ENCODE measurements at places on chromosomes 6 and 20.

DNA sequence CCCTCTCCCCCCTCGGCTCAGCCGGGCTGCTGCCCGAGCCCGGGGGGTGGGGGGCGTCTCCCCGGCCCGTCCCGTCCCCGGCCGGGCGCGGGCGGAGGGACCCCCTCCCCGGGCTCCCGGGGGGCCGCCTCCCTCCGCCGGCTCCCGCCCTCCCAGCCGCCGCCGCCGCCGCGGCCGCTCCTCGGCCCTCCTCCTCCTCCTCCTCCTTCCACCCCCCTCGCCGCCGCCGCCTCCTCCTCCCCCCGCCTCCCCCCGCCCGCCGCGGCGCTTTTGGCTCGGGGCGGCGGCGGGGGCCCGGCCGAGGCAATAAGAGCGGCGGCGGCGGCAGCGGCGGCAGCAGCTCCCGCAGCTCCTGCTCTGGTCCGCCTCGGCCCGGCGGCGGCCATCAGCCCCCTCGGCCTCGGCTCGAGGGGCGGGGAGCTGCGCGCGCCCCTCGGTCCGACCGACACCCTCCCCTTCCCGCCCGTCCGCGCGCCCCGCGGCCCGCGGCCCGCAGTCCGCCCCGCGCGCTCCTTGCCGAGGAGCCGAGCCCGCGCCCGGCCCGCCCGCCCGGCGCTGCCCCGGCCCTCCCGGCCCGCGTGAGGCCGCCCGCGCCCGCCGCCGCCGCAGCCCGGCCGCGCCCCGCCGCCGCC, 38.7 kb downstream of the GNAS start:
- peak; percentile 87 for DNase-seq

DNA sequence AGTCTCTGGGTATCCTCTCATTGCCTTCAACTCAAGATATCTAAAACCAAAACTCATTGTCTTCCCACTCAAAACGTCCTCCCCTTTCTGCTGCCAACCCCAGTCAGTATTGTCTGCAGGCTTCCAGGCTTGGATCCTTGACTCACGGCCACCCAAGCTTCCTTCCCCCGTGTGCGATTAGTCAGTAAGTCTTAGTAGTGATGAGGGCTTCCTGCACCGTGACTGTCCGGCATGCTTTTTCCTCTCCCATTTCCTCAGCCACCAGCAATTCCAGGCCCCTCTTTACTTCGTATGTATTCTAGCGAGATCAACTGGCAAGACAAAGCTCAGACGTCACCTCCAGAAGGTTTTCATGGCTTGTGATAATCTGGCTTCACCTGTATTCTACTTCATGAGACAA, 88.6 kb upstream of the DUSP22 start:
- no peak for DNase-seq

DNA sequence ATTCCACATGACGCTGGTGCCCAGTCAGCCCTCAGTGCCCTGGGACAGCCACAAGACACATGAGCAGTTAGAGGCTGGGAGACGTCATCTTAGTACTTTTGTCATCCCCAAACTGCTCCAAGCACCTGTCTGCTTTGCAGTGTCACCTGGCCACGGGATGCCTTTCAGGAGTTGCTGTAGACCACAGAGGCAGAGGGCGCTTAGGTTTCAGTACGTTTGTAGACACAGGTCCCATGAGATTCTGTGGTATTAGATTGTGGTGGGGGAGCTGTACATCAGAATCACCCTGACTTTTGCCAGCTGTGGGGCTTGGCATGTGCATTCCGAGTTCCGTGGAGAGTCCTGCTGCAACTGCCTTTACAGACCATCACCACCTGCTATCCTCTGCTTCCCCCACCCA, 16.7 kb downstream of the MAVS start:
- no peak for DNase-seq

GRCh38 chr20:53786445-53787267, 193.0 kb upstream of the ZNF217 start:
- no peak for DNase-seq

DNA sequence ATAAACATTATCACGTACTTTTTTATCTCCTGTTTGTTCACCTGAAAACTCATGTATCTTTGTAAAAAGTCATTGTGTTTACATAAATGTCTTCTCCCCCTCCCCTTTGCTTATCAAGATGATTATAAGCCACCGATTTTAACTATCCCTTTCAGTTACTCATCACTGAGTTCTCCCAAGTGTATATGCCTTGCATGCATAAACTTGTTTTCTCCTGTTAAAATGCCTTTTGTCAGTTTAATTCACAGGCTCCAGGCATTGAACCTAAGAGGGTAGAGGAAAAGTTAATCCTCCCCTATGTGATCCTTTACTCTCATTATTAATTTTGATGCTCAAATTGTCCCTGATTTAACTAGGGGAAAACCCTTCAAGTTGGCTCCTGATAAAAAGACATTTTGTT, 24.2 kb downstream of the ANKEF1 start:
- no peak for DNase-seq

DNA sequence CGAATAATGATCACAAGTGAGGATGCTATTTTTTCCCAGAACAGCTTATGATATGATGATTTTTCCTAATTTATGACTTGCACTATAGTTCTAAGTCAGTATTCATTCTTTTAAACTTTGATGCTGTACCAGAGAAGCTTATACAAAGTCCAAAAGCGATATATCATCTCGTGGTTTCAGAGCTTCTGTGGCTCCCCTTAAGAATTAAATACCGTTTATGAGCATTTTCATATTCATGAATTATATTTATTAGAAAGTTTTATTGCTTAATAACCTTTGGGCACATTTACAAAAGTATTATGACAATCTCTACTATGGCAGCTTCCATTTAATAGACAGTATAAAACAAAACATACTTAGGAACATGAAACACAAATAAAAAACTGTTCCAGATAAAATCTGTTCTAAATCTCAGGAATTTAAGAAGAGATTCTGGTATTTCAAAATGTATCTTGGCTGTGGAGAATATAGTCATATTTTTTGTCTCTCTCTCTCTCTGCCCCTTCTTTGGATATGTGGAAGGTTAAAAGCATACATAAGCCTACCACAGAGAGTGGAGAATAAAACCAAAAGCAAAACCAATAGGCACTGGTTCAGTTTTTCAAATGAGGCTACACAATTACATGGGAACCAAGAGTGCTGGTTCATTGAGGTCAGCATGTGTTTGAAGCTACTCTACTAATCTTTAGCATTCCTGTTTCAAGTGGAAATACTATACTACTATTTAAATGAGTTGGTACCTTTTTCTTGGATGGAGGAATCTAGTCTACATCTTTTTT, 884.5 kb upstream of the GJE1 start:
- no peak for DNase-seq

DNA sequence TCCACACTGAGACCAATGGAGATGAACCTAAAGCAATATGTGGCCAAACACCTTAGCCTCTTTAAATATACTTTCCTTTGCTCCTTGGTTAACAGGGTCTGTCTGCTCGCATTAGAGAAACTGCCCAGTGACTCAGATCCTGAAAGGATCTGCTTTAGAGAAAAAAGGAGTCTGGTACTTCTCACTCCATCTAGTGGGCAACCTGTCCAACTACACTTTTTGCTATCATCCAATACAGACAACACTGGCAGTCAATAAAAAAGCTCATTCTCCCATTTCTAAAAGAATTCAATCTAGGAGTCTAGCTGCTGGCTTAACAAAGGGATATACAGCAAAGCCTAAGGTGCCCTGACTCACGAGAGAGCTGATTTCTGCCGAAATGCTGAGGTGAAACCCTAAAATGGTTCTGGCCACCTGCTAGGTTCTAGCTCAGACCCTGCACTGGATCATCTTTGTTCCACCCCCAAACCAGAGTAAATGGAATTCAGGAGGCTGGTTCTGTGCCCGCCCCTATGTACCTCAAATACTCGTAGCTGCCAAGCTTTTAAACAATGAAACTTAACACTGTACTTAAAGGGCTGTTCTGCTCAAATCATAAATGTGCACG, 11.5 kb downstream of the GNL1 start:
- no peak for DNase-seq

DNA sequence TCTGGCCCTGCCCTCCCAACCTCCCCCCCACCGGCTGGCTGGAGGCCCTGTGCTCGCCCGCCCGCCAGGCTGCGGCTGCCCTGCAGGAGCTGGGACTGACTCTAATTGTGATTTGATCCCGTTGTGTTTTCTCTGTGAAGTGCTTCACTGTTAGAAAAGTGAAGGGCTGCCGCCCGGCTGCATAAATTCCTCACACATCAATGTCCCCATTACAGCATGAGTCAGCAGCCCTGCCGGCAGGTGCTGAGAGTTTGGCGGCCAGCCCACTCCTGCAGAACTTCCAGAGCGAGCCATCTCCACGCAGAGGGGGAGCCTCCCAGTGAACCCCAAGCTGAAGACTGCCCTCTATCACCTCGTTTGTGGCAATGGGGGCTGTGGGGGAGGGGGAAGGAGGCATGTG, 137.9 kb downstream of the DLL1 start:
- DNase-seq: peak; percentile 67

DNA sequence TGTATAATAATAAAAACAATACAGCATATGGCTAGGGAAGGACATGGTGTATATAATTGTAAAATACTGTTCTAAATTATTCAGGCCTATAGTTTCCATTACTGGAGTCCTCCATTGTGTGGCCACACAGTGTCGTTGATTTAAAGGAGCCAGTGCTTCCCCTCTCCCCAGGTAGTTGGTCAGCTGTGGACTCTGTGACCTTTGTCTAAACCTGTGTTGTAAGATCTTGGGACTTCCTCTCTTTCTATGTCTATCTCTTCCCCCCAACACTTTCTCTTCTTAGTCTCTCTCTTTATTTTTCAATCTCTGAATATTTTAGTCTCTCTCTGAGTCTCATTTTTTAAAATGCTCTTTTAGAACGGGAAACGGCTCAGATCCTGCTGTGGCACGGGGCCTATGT, 35.6 kb downstream of the BRPF3 start:
- no peak for DNase-seq

DNA sequence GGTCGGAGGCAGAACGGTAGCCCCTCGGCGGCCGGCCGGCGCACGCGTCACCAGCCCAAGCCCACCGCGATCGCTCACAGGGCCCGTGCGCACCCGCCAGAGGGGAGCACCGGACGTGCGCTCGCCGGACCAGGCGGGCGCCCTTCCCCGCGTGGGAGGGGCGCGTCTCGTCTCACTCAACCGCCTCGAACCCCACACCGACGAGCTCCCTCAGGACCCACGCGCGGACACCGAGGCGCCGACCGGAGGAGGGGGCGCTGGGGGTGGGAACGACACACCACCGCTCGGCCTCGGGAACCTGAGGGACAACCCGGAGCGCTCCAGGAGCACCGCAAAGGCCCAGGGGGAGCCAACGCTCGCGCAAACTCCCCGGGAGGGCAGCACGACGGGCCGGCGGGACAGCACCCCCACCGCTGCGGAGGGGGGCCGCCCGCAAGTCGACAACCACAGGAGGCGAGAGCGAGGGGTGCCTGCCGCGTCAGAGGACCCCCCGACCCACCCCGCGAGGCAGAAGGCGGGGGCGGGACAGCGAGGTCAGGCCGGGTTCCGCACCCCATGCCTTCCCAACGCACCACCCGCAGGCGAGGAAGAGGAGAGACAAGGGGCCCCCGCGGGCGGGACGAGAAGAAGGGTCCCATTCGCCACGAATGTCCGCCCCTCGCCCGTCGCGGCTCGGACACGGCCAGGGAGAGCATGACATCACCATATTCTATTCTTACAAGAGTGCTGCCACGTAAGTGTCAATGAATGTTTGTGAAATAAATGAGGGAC, 512.7 kb upstream of the ZNF337 start:
- DNase-seq: peak; percentile 59

DNA sequence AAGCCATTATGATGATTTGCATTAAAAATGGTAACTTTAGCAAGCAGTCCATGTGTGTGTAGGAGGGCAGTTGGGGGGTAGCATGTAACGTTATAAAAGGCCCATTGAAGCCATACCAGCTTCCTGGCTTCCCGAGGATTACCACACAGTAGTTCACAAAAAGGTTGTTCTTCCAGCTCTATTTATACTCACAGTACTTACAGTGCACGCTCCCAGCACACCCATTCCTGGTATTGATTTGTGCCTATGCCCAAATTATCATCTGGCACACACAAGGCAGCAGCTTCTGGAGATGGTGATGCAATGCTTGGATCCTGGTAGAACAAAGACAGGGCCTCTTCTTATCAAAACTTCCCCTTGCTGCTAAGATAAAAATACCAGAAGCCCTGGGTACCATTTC, 436.8 kb downstream of the HAO1 start:
- DNase-seq: no peak

- DNase-seq: no peak
These were observed 237.8 kb downstream of the ZNF217 start for GRCh38 chr20:53355790-53356189.

DNA sequence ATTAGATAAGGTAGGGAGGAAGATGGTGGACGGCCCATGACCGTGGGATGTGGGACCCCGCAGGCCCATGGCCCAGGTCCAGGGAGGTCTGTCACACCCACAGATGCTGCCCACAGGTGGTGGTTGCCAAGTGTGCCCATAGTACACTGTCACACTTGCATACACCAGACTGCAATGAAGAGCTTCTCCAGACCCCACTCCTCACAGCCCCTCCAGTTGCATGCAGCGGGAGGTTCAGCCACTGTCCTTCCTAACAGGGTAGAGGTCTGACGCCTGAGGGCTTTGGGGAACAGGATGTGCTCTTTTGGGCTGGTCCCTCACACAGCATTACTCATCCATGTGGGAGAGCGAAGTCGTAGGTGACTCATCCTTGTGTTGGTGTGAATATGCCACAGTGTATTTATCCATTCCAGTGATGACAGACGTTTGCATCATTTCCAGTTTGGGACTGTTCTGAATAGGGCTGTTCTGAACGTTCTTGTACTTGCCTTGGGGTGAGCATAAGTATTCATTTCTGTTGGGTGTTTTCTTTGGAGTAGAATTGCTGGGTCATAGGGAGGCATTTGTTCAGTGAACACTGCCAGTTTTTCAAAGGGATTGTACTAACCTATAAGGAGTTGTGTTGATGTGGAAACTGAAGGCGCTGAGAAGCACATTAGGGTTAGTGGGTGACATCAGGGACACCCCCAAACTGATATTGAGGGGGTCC, 10.1 kb upstream of the PYGB start:
- DNase-seq: peak; percentile 74

- no peak for DNase-seq
These were observed 16.1 kb upstream of the PBOV1 start for GRCh38 chr6:138234363-138234762.

DNA sequence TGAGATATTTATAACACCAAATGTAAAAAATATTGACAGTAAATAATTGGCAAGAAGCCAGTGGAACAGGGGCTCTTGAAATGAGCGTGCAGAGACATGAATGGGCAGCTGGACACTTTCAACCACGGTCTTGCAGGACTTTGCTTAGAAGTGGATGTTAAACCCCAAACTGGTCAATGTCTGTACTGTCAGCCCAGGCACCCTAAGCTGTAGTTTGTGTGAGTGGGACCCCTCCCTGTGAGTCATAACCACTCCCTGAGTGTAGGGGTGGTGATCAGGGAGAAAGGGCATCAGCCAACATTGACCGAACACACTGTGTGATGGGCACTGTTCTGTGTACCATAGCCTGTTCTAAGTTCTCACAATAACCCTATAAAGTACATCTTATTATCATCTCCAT, 108.6 kb downstream of the FIG4 start:
- DNase-seq: no peak

- no peak for DNase-seq
These were observed 6.3 kb downstream of the CHMP4B start for GRCh38 chr20:33817411-33817810.

GRCh38 chr6:136921936-136922684, at the start of gene SLC35D3:
Gene SLC35D3 (plus strand): TSS chr6:136922301. CDS start chr6:136922429, 128 bp downstream.
- peak; percentile 69 for DNase-seq

Data from activated CD8-positive, alpha-beta memory T cell treated with anti-CD3 and anti-CD28 coated beads for 24 hours (primary cell).